ENCODE measurements at places on chromosomes 6 and 20.

- no peak for DNase-seq
Measured at GRCh38 chr20:63322933-63323273, 29.9 kb downstream of the COL20A1 start.

DNA sequence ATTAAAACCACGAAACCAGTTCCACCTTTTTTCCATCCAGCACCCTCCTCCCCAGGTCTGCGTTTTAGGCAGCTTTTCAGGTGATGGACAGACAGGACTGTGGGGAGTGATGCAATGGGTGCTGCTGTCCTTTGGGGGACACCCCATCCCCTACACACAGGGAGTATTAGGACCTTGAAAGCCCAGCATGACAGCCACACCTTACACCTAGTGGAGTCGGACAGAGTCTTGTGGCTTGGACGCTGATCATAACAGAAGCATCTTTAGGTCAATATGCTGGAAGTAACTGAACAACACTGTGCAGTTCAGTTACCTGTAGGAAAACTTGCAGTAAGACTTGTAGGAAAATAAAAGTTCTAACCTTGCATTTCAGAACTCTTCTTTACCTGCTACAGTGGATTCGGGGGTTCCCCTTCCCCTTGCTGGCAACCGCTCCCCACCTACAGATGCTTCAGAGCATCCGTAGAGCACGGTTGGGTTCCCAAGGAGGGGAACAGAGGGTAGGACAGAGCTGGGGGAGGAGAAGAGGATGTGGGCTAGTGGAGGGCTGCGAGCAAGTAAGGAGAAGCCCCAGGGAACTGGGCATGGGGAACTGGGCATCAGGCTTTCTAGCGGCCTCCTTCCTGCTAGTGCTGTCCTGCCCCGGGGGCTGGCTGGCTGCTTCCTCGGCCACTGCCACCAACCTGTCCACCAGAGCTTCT, 31.7 kb downstream of the PLEKHG1 start:
- no peak for DNase-seq

GRCh38 chr6:159212525-159213280, 43.5 kb downstream of the FNDC1 start:
- no peak for DNase-seq

DNA sequence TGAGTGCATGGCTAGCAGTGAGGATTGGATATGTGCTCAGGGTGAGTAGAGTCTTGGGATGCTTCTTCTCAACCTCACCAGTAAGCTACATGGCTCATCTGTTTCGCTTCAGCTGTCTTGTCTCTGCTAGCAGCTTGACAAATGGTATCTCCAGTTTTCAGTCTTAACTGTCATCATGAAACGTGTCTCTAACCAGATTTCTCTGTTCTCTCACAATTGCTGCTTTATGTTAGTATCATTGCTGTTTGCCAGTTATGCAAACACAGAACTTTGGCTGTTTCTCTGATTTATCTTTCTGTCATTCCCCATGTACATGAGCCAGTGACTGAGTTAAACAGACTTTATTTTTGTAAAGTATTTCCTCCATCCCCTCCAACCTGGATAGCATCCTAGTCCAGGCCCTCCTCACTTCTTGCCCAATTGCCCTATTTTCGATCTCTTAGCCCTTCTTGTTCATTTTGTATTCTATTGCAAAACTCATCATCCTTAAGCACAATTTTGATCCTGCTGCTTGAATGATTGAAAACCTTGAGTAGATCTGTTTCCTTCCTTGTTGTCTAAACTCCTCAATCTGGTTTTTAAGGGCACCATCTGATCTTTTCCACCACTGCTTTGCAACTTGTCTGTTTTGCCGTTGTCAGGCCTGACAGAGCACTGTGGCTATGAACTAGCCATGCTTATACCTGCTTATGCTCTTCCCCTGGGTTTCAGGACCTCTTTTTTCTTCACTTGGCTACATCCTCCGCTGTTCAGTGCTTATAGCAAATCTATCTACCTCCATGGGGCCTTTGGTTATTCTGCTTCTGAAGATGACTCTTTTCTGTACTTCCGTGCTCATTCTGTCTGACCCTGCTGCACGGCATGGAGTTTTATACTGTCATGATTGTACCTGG, 37.7 kb upstream of the ADIG start:
- no peak for DNase-seq

- no peak for DNase-seq
Measured at GRCh38 chr6:1701668-1702353, 92.1 kb downstream of the FOXC1 start.

DNA sequence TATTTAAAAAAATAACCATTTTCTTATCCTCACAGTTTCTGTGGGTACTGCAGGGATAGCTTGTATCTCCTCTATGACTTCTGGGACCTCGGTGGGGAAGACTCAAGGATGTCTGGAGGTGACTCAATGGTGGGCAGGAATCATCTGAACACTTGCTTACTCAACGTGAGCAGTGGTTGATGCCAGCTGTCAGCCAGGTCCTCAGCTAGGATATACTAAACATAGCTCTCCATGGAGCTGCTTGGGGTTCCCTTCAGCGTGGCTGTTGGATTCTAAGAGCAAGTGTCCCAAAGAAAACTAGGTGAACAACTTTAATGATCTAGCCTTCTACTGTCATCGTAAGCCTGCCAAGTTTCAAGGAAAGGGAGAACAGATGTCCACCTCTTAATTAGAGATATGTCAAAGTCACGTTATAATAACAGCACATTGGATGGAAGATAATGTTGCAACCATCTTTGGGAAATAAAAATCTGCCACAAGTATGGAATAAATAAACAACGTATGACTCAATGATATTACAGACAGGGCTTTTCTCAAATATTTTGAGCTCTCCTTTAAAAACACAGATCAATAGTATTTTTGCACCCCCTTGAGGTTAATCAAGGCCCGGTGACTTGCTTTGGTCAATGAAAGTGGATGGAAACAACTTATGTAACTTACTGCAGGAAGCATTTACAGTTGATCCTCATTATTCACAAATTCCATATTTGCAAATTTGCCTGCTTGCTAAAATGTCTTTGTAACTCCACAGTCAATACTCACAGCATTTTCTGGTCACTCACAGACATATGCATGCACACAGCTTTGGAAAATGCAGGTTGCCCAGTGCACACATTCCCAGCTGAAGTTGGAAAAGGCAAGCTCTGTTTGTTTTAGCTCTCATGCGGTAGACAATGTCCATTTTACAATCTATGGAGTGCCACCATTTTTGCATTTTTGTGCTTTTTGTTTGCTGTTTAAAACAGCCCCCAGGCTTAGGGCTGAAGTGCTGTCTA, 6.6 kb upstream of the HEBP2 start:
- DNase-seq = no peak

GRCh38 chr20:24634855-24635254, 165.4 kb downstream of the SYNDIG1 start:
- DNase-seq = no peak

GRCh38 chr6:100161782-100162365, 167.9 kb upstream of the MCHR2 start:
- no peak for DNase-seq

DNA sequence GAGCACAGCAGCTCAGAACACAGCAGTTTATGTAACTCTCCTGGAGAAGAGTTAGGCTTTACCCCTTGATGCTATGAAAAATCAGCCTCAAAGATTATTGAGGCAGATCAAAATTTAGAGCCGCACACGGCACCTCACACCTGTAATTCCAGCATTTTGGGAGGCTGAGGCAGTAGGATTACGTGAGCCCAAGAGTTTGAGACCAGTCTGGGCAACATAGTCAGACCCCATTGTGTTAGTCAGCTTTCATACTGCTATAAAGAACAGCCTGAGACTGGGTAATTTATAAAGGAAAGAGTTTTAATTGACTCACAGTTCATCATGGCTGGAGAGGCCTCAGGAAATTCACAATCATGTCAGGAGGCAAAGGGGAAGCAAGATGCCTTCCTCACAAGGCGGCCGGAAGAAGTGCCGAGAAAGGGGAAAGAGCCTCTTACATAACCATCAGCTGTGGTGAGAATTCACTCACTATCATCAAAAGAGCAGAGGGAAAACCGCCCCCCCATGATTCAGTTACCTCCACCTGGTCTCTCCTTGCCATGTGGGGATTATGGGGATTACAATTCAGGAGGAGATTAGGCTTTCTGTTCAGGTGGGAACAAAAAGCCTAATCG, 87.7 kb downstream of the SGK1 start:
- DNase-seq = no peak

- no peak for DNase-seq
Measured at GRCh38 chr6:2110504-2110903, 134.9 kb downstream of the GMDS start.

- no peak for DNase-seq
Measured at GRCh38 chr6:37882292-37882691, 62.8 kb downstream of the ZFAND3 start.

GRCh38 chr6:97669191-97670031, 386.4 kb upstream of the MMS22L start:
- no peak for DNase-seq

- DNase-seq = no peak
Measured at GRCh38 chr6:128918886-128919285, 35.9 kb downstream of the LAMA2 start.

DNA sequence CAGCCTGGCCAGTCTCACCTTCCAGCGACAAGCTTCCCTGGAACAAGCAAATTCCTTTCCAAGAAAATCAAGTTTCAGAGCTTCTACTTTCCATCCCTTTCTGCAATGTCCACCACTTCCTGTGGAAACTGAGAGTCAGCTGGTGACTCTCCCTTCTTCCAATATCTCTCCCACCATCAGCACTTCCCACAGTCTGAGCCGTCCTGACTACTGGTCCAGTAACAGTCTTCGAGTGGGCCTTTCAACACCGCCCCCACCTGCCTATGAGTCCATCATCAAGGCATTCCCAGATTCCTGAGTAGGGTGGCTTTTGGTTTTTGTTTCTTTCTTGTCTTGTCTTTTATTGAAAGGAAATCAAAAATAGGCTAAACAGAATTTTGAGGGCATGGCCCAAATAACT, 24.3 kb downstream of the MYCT1 start:
- DNase-seq = no peak

GRCh38 chr6:129793447-129793846, 67.7 kb downstream of the TMEM244 start:
- no peak for DNase-seq

DNA sequence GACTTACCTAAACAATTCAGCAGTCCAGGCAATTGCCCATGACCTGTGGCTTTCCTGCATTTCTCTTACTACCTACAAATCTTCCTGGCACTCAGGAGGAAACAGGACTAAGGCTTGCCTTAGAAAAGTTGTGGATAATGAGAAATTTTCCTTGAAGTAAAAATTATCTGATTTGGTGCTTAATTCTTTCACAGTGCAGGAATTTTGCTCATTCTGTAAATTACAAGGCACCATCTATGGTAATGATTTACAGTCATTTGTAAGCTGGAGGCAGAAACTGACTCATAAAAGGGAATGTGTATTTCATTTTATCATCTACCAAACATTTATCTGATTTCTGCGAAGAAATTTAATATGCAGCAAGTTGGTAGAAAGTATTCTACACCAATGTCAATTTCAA, 211.5 kb upstream of the FKBP1C start:
- no peak for DNase-seq

DNA sequence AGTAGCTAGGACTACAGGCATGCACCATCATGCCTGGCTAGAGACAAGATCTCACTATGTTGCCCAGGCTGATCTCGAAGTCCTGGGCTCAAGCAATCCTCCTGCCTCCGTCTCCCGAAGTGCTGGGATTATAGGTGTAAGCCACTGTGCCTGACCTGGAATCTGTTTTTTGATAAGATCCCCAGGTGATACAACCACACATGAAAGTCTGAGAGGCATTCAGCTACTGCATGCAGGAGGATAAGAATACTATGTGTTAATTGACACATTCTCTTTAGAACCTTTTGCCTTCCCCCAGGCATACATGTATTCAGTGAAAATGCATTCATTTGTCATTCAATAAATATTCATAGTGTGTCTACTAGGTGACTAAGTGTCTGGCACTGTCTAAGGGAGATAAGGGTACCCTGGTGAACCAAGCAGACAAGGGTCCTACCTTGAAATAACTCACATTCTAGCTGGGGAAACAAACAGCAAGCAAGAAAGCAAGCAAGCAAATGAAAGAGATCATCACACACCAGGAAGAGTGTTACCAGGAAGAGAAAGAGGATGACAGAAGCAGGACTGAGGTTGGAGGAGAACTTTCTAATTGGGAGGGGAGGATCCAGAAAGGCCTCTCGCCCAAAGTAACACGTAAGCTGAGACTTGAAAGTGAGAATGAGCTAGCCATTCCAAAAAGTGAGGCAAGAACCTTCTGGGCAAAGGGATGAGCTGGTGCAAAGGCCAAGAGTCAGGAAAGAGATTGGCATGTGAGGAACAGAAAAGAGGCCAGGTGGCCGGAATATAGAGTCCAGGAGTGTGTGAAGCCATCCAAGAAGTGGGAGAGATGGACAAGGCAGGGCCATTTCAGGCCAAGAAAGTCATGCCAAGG, 6.5 kb downstream of the GFOD1 start:
- DNase-seq = no peak

- no peak for DNase-seq
Measured at GRCh38 chr20:58342104-58342945, 32.8 kb downstream of the RAB22A start.

- DNase-seq = no peak
Measured at GRCh38 chr6:149995971-149996370, 29.4 kb downstream of the RAET1L start.

DNA sequence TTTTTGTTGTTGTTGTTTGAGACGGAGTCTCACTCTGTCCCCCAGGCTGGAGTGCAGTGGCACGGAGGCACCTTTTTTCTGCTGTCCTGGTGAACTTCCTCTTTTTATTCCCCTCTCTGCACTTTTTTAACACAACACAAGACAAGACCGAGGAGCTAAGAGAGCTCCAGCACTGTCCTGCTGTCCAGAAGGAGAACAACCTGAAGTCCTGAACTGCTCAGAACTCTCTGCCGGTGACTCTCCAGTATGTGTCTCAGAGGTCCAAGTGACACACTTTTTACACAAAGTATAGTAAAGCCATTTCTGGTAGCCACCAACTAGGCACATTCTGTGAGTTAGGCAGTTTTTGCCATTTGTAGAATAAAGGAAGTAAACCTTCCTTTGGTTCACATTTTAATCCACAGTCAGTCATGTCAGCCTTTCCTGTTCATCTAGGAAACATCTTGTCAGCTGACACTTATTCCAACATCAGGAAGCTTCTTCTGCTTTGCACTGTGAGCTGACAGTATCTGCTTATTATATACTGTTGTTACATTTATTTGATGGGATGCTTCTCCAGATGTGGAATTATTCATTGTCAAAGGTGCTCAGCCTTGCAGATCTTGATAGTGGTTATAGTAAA, 28.1 kb upstream of the TXNDC5 start:
- no peak for DNase-seq
